ENCODE measurements at places on chromosomes 6 and 20. TPM values are rescaled to one million over a fixed set of nuclear protein-coding genes. Genes with fewer than 3 reads are reported as not detected.

DNA sequence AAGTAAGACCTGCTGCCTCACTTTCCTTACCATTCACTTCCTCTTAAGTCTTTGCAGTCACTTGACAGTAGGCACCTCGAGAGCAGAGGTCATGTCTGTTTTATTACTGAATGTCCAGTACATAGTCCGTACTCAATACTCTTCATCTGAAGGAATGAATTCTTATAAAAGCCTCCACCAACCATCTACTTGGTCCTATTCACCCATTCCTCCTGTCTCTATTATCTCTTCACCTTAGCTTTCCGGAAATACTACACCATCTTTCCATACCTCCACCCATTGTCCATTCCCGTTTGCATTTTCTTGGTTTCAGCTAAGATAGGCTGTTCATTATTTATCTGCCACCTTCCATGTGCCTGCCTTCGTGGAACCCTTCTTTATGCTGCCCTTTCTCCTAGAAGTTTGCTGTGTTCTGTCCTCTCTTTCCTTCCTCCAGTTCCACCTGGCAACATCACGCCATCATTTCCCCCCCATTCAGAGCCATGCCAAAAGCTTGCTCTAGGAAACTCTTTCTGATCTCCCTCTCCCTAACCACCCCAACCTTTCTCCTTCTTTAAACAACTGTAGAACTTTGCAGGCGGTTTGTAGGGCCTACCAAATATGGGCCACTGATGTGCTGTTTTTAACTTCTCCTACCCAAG, 38.3 kb downstream of the ENPP1 start:
- no peak for DNase-seq

TFAP2D gene
- total RNA-seq: not detected

GRCh38 chr6:127160484-127160883, 42.0 kb downstream of the RSPO3 start:
- DNase-seq: no peak

BACH2 gene
- total RNA-seq: 0.65 TPM

TREML1 gene
- not detected for total RNA-seq

DNA sequence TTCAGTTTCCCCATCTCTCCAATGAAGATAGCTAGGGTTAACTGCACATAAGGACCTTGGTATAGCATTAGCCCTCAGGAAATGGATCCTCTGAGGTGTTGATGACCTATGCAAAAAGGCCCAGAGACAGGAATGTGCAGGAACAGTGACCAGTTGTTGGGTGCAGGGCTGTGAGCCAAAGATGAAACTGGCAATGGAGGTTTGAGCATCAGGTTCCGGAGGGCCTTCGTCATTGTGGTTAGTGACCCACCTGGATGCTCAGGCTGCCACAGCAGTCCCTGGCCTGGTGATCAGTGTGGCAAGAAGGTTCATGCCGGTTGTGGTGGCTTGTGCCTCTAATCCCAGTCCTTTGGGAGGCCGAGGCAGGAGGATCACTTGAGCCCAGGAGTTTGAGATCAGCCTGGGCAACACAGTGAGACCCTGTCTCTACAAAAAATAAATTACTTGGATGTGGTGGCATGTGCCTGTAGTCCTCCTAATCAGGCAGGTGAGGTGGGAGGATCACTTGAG, 43.7 kb downstream of the TM9SF4 start:
- no peak for DNase-seq

GRCh38 chr6:56794421-56794820, 151.7 kb upstream of the DST start:
- DNase-seq: no peak

DNA sequence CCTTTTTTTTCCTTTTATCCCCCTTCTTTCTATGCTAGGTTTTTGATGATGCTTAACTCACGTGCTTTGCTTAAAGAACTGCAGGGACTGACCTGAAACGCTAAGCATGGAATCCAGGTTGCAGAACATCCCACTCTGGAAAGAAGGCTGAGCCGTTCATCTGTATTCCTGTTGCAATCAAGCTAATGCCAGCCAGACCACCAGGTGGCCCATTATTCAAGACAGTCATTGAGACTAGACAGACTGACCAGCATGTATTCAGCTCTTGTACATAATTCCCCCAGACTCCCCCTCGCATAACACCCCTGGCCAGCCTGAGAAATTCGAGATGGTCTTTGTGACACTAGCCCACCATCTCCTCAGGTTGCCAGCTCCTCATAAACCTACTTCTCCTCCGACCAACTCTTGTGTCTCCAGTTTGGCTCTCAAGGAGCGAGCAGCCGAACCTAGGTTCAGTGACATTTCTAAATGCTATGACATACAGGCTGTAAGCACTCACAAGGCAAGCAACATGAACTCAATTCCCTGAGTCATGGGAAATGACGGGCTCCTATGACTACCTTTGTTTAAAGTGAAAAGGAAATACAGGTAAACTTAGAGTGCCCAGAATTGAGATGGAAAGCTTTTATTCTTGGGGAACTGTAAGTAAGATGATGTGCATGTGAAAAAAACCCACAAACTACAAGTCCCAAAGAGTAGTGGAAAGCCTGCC, 309.3 kb upstream of the CDYL start:
- no peak for DNase-seq

DNA sequence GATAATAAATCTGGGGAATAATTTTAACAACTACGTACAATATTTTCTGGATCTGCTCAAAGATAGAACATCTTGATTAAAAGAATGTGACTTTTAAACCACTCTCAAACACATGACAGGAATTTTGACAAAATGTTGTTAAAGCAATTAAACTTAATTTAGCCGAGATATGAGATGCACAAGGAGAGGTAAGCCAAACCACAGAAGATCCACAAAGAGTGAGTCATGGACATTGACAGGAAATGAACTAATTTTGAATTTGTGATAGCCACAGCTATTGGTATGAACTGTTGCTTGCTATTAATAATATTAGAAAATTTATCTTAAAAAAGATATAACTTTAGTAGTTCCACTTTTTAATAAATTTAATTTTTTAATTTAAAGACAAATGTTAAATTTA, 27.8 kb upstream of the VGLL2 start:
- peak; percentile 60 for DNase-seq

- no peak for DNase-seq
Measured at GRCh38 chr20:54162378-54163009, 11.3 kb downstream of the CYP24A1 start.

Data from A172 (cell line).